H1 (cell line): ENCODE measurements at places on chromosomes 7 and 10. TPM values are rescaled to one million over a fixed set of nuclear protein-coding genes. Genes with fewer than 3 reads are reported as not detected.

DNA sequence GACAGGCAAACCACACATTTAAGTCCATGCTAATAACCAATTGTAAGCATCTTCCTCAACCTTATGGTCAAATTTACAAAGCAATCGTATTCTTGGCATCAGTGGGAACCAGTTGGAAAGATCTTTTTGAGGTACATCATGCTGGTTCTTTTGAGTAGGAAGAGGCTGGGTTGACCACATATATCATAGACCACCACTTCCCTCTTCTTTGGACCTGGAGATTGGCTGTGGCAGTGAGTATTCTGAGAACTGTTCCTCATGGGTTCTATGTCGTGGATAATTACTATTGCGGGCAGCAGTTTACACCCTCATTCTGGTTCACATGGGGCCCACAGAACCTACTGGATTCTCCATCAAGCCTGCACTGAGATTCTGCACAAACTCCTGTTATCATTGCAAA is 35.5 kb upstream of the C1GALT1 start:
- no peak overlapping the region for H3K4me3 ChIP-seq
- no peaks in the 10 kb centered on the region for H3K4me1 ChIP-seq
- H3K36me3 ChIP-seq, result no peaks in the 10 kb centered on the region; the same call in 1 of the 2 replicates

DNA sequence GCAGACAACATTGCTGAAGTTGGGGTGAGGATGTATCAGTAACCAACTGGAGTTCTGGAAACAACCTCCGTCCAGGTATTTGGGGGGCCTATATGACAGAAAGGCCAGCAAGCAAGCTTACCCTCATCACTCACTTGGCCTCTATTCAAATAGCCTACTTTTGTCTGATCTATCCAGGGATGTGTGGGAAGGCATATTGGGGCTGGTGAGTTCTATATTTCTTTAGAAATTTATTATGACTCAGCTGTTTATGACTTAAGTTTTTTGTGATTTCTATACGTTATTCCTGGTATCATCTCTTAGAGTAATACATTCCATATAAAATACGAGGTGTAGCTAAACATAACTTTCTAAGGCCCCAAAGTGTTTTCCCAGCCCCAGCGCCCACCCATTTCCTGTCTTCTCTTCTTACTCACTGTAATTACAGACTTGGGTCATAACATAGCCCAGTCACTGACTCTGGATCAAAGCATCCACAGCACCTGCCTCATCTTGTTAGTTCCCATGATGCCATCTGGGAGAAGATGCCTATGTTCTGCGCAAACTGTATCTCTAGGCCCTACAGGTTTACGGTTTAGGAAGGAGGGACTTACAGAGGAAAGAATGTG is 18.1 kb downstream of the GARS1 start:
- H3K4me3 ChIP-seq, result no peak overlapping the region
- no peak for DNase-seq
- H3K27me3 ChIP-seq, result no peaks in the 10 kb centered on the region
- H3K27ac ChIP-seq, result no peak overlapping the region

DNA sequence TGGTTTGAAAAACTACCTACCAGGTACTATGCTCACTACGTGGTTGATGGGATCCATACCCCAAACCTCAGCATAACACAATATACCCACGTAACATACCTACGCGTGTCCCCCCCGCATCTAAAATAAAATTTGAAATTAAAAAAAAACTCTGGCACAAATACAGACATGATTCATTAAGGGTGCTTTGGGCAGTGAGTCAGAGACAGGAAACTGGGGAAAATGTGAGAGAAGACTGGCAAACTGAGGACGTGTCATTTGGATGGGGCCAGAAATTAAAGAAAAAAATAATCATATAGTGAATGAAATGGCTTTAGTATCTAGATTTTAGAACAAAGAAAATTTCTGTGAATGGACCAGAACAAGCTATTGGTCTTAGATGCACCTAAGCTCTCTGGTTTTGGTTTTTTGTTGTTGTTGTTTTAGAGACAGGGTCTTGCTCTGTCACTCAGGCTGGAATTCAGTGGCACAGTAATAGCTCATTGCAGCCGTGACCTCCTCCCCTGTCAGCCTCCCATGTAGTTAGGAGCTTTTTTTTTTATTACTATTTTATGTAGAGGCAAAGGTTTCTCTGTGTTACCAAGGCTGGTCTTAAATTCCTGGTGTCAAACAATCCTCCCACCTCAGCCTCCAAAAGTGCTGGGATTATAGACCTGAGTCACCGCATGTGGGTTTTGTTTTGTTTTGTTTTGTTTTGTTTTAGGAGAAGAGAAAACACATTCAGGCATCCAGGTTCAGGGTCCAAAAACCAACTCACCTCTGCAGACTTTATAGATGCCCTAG is 5.9 kb upstream of the PRSS58 start:
- H3K36me3 ChIP-seq, result no peaks in the 10 kb centered on the region
- no peak overlapping the region for H3K4me3 ChIP-seq
- no peaks in the 10 kb centered on the region for H3K27me3 ChIP-seq
- DNase-seq, result no peak
- H3K4me1 ChIP-seq, result no peaks in the 10 kb centered on the region

The PAOX gene
- total RNA-seq, result 4.2 and 4.3 TPM in 2 replicates

GRCh38 chr7:153590571-153590970 is 461.6 kb upstream of the DPP6 start:
- no peaks in the 10 kb centered on the region for H3K27me3 ChIP-seq
- no peak overlapping the region for H3K4me3 ChIP-seq
- H3K36me3 ChIP-seq, result no peaks in the 10 kb centered on the region
- no peak for DNase-seq
- H3K27ac ChIP-seq, result no peak overlapping the region

The PPP1R17 gene
- 2.5 and 3.8 TPM in 2 replicates for total RNA-seq

DNA sequence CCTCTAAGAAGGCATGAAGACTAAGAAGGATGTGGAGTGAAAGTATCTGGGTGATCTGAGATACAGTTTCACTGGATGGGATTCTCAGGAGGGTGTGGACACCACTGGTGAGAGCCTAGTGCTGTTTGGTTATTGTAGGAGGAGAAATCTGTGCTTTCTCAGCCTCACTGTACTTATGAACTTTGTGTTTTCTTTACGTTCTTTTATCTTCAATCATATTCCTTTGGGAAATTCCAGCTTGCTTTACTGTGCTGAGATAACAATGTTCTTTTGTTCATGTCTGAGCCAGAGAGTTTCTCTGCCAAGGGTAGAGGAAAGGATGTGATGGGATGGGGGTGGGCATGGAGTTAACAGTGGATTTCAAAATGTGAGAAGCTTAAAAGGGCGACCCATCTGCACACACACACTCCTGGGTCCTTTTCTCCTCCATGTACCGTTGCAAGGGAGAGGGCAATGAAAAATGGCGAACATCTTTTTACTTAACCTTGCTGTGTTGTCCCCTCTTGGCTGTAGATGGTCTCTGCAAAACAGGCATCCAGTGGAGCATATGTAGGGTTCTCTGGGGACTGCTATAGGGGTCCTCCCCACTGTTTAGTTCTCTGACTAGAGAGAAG is 25.0 kb upstream of the TAX1BP1 start:
- DNase-seq, result no peak
- H3K4me3 ChIP-seq, result no peak overlapping the region
- H3K27me3 ChIP-seq, result no peaks in the 10 kb centered on the region

DNA sequence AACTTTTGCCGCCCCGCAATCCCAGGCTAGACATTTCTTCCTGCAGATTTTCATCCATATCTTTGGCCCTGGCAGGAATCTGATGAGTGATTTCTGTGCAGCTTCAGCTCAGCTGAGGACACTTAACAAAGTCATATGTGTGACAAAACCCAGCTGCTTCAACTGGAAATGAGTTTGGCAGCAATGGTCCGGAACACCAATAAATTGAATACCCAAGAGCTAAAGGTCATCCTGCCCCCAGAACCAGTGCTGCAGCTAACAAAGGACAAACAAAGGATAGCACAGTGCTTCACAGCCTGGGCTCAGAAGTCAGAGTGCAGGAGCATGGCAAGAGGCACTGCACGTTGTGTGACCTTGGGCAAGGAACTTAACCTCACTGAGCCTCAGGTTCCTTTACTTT is 40.0 kb upstream of the TRIL start:
- peaks cover 10% of the 10 kb centered on the region for H3K4me1 ChIP-seq
- H3K36me3 ChIP-seq, result no peaks in the 10 kb centered on the region
- no peak overlapping the region for H3K27ac ChIP-seq
- no peaks in the 10 kb centered on the region for H3K27me3 ChIP-seq
- DNase-seq, result no peak
- no peak overlapping the region for H3K4me3 ChIP-seq

DNA sequence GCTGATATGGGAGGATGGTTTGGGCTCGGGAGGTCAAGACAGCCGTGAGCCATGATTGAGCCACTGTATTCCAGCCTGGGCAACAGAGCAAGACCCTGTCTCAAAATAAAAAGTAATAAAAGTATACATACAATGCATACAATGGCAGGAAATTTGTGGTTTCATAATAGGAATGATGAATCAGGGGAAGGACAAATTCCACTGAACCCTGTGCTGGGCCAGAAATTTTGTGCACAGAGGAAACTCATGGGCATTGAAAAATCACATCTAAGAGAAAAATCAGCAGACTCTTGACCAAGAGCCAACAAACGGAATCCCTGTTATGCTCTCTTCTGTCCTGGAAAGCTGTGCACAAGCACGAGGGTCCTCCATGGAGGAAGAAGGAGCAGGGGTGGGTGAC is 35.1 kb downstream of the SEM1 start:
- no peaks in the 10 kb centered on the region for H3K4me1 ChIP-seq
- no peaks in the 10 kb centered on the region for H3K27me3 ChIP-seq
- no peak overlapping the region for H3K4me3 ChIP-seq
- no peak overlapping the region for H3K27ac ChIP-seq

GRCh38 chr10:59888781-59889435 is 17.4 kb downstream of the CCDC6 start:
- H3K4me1 ChIP-seq, result peaks cover 18% of the 10 kb centered on the region
- H3K36me3 ChIP-seq, result no peaks in the 10 kb centered on the region; the same call in 1 of the 2 replicates
- no peak overlapping the region for H3K27ac ChIP-seq
- H3K27me3 ChIP-seq, result no peaks in the 10 kb centered on the region
- no peak for DNase-seq

DNA sequence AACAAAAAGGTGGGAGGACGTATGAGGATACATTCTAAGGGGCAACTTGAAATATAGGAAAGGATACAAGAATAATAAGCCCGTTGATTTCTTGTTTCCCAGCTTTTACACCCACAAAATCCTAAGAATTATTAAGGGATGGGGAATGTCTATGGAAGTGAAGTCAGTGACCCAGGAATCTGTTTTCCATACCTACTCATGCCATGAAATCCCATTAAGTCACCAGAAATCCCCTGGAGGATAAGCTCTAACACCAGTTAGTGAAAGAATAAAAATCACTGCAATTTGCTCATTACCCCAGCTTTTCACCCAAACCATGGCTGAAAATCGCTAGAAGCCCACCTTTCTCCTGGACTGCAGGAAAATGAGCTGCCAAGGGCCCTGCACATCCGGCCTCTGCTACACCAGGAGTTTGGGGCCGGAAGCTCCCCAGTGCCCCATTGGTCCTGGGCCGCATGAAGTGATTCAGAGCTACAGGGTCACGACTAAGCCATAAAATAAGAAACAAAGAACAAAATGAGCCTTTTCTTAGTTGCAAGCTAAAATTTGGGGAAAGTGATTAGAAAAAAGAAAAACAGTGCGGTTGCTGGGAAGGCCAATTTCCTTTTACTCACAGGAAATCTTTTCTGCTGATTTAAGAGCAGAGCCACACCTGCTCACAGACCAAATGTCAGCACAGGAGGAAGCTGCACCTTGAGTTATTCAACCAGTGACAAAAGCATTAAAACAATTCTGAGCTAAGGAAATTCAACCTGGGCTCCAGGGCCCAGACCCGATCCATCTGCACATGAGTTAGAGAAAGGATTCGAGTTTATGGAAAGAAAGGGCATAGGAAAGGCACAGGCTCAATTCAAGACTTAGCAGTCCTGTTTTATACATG is 40.3 kb downstream of the HIPK2 start:
- H3K4me3 ChIP-seq, result no peak overlapping the region
- H3K27me3 ChIP-seq, result no peaks in the 10 kb centered on the region
- H3K36me3 ChIP-seq, result no peaks in the 10 kb centered on the region
- DNase-seq, result no peak
- H3K4me1 ChIP-seq, result no peaks in the 10 kb centered on the region

- no peak overlapping the region for H3K4me3 ChIP-seq
- no peak overlapping the region for H3K27ac ChIP-seq
- H3K27me3 ChIP-seq, result no peaks in the 10 kb centered on the region
- no peak for DNase-seq
- no peaks in the 10 kb centered on the region for H3K36me3 ChIP-seq
Measured at GRCh38 chr10:109317746-109318366, 605.5 kb downstream of the XPNPEP1 start.

GRCh38 chr7:137801003-137801402 is 45.8 kb downstream of the DGKI start:
- no peak for DNase-seq
- peaks cover 4% of the 10 kb centered on the region for H3K4me1 ChIP-seq
- no peak overlapping the region for H3K27ac ChIP-seq
- H3K27me3 ChIP-seq, result no peaks in the 10 kb centered on the region

The ANKRD30A gene
- total RNA-seq, result not detected in 2 replicates

The CYP3A7 gene
- total RNA-seq, result not detected in 2 replicates

GRCh38 chr10:65135508-65135907 is 1614.3 kb downstream of the REEP3 start:
- no peaks in the 10 kb centered on the region for H3K36me3 ChIP-seq
- H3K27ac ChIP-seq, result no peak overlapping the region
- no peak overlapping the region for H3K4me3 ChIP-seq

The WEE2 gene
- total RNA-seq, result not detected in 2 replicates

DNA sequence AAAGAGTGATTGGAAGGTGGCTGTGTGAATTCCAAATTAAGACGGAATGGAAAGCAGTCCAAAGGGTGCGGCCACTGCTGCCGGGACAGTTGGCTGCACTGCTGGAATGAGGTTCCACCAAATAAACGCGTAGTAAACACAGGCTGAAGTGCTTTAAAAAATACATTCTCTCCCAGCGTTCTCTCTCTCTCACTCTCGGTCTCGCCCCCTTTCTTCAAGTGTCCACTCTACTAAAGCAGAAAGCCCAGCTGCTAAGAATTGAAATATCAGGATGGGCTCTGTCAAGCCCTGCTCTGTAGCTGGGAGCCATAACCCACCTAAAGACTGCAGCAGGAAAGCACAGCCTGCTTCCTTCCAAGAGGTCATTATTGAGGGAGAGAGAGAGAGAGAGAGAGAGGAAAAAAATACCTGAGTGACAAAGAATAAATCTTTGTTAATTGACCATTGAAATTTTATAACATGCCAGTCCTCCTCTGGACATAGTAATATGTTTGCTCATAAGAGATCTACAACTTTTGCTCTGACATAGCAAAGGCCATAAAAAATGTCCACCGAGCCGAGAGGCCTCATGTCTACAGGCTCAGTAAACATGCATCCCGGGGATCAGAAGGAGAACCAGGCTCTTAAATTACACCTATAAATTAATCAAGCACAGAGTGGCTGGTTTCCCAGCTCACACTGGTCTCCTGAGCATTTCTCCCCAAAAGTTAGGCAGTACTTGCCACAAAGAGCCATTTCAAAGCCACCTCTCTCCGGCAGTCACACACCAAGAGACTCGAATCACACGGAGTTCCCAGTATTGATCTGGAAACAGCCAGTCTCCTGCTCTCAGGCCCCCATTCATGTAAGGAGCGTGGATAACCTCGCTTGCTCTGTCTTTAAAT is 72.8 kb downstream of the FGFR2 start:
- H3K4me1 ChIP-seq, result peaks cover 7% of the 10 kb centered on the region
- no peak for DNase-seq
- H3K36me3 ChIP-seq, result peaks cover 17% of the 10 kb centered on the region; the same call in 1 of the 2 replicates
- H3K4me3 ChIP-seq, result no peak overlapping the region
